ENCODE measurements at places on chromosomes 2 and 18.

GRCh38 chr2:239936838-239937581 is 88.1 kb downstream of the NDUFA10 start:
- DNase-seq = no peak

DNA sequence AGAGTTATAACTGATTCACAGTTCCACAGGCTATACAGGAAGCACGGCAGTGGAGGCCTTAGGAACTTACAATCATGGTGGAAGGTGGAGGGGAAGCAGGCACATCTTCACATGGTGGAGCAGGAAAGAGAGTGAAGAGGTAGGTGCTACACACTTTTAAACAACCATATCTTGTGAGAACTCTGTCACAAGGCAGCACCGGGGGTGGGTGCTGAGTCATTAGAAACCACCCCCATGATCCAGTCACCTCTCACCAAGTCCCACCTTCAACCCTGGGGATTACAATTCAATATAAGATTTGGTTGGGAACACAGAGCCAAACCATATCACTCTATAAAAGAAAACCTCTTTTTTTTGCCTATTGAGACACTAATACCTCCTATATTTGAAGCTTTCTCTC is 1108.5 kb upstream of the CDH2 start:
- DNase-seq = no peak

DNA sequence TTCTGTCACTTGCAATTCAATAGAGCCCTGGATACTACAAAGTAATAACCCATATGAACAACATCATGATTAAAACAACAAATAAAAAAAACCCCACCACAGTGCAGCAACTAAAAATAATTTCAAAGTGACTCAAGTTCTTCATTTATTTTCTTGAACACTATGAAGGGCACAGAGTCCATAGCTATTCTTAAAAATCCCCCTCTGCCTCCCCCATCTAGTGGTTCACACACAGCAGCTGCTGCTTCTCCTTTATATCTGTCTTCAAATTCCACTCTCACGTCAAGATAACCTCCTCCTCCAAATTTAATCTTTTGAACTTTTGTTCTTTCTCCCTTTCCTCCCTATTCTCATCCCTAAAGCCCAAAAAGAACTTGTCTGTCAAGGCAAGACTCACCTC is 591.3 kb downstream of the ZEB2 start:
- no peak for DNase-seq

GRCh38 chr18:61542596-61542995 is 209.4 kb downstream of the CDH20 start:
- DNase-seq = no peak

DNA sequence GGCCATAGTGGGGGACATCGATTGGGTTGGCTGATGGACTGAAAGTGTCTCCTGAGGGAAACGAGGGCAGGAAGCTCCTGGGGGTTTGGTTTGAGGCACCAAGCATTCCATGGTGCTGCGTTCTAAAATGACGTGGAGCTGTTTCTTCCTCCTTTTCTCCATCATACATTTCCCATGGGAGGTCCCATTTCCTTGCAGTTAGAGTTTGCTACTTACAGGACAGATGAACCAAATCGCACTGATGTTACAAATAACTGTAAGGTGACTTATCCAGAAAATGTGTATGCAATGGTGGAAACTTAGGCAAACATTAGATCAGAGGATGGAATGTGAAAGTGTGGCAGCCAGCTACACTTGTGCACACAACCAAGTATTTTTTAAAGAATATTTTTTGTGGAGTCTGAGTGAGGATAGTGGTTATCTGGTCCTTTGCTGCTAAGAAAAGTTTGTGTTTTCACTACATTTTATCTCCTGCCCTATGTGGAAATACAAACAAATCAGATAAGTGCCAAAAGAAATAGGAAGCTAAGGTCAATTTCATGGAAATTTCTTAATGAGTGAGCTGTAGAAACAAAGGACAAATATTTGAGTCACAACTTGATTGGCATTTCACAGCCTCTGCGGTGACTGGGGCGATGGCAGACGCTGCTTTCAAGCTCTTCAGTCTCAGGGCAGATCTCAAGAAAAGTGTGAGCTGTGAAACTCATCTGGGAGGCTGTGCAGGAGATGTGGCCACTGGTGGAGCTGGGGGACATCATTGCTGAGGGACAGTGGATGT is 256.2 kb downstream of the TSN start:
- no peak for DNase-seq

DNA sequence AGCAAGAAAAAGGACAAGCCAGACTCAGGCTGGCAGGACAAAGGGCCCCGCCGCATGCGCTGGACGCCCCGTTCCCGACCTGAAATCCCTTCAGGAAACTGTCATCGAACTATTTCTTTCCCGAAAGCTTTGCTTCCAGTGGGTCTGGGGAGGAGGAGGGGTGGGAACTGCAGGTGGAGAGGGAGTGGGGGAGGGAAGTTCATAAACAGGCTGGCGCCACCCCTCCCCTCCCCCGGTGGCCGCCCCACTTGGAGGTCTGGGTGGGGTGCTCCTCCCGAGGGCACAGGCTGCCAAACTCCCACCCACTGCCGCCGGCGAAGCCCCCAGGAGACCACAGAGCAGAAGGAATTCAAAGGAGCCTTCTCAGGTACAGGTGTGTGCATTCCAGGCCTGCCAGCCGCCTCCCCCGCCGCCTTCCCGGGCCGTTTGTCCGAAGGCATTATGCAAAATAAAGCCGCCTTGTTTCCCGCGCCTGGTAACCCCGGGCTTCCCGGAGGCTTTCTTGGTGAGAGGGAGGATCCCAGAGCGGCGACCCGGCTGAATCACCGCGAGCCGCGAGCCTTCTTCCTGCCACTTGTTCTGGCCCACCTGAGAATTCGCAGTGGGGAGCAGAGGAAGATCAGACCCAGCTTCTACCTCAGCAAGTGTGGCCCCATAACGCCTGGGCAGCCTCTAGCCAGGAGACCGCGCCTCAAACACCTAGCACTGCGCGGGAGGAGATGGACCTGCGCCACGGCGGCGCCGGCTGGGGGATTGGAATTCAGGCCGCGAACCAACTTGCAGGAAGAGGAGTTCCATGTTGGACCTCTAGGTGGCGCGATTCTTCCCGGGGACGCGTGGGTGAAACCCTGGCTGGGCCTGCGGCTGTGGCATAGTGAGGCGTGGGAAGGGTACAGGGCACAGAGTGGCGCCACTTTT is 101.9 kb downstream of the FOXI3 start:
- peak; percentile 80 for DNase-seq

DNA sequence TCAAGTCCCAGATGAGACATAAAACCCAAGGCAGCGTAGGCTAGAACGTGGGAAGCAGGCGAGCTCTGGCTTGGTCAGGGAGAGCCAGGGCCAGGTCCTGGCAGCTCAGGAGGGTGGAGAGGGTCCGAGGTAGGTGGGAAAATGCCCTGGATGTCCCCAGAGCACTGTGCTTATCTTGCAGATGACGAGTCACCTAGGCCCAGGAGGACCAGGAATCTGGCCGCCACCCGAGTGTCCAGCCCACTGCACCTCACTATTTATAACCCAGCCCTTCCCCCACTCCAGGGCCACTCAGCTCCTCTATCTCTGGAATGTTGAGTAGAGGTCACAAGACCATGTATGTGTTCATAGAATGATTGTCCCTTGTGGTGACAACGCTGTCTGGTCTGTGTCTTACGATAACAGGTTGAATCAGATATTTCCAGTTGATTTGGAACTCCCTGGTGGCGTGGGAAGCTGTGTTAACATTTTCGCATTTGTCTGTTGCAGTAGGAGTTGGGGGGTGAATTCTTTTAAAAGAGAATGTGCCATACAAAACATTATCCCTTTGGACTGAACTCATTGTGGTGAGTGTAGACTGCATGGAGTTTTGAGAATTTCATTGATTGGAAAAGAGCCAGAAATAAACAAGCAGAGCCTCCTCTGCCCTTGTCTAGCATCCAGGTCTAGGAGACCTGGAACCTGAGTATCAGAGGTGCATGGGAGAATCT is 47.5 kb downstream of the EMILIN2 start:
- DNase-seq = no peak

- DNase-seq = no peak
These were observed 1.8 kb downstream of the SEC11C start for GRCh38 chr18:59141294-59142068.

- no peak for DNase-seq
These were observed 54.8 kb downstream of the AP1S3 start for GRCh38 chr2:223782629-223783028.

DNA sequence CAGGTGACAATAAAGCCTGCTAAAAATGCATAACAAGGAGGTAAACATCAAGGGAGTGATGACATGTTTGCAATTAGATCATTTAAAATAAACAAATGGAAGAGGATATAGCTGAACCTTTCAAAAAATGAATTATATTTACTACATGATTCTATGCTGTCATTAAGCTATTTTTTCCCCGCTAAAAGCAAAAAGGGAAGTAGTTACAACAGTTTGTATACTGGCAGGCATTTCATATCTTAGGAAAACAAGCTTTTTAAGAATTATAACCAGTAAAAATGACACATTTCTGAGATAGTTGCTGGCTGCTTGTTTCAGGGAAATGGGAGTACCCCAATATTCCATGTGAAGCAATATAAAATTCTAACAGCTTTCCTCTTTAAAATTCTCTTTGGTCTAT is 89.1 kb upstream of the ITGB6 start:
- no peak for DNase-seq

DNA sequence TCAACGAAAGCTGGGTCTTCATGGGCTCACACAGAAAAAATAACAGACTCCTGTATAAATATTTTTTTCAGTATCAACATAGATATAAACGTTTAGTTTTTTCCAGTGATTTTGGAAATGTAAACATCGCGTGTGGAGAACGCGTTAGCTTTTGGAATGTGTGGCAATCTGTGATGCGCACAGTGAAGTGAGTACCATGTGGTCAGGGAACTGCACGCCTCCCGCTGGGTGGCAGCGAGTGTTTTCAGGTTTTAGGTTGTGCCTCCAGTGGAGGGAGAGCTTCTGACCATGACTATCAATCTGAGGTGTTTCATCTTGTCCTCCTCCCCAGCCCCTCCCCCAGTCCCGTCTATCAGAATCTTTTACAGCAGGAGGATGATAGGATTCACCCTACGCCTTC is 127.8 kb downstream of the ARHGAP28 start:
- DNase-seq = no peak

DNA sequence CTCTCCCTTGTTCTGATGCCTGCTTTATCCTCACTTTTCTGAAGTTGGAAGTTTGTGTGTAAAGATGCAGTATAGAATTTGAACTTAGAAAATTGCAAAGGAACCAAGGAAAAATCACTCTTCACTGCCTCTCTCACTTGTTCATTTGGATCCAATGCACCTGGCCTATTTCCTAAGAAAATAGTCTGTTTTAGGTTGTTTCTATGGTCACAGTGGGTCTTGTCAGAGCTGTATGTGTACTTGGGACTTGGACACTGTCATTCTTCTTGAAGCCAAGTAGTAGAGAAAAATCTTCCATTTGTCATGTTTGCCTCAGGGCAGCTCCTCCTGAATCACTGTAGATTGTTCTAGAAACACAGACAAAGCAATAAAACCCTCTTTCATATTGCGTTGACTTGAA is 80.3 kb upstream of the SESTD1 start:
- no peak for DNase-seq

DNA sequence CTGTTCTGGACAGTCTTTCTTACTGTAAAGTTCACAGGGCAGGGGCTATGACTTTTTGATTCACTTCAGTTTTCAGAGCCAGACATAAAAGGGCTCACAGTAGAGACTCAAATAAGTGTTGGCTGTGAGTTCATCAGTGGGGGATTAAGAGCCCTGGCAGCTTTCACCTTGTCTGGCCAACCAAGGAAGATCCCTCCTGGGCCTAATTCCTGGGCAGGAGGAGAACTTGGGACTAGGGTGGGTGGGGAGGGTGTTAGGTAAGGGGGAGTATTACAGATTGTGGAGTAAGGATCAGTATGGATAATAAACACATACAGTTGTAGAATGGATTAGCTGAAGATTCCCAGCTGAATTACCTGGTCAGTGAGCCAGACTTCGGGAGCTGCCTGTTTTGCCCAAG is 904 bp upstream of the SFXN5 start:
- DNase-seq = no peak

GRCh38 chr2:158021226-158021625 is 80.5 kb upstream of the UPP2 start:
- no peak for DNase-seq

- DNase-seq = no peak
These were observed 81.9 kb downstream of the CD226 start for GRCh38 chr18:69865776-69866175.

All from kidney (tissue), 22 donors.